ENCODE measurements at places on chromosomes 6 and 20.

- no peak for DNase-seq
Measured at GRCh38 chr6:16698997-16699868, 62.0 kb downstream of the ATXN1 start.

DNA sequence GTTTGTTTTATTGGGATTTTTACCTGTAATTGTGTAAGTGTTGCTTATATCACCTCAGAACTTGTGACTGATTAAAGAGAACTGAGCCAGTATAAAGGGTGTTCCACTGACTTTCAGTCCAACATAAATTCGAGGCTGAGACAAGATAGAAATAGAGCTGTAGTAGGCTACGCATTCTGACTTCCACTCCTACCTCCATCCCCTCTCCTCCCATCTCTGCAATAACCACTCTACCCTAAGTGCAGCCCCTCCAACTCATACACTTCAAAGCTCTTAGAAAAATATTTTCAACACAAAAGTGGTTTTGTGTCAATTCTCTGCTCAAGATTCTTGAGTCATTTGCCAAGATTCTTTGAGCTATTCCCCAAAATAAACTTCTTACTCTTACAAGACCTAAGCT is 48.7 kb downstream of the FILIP1 start:
- DNase-seq, result no peak

DNA sequence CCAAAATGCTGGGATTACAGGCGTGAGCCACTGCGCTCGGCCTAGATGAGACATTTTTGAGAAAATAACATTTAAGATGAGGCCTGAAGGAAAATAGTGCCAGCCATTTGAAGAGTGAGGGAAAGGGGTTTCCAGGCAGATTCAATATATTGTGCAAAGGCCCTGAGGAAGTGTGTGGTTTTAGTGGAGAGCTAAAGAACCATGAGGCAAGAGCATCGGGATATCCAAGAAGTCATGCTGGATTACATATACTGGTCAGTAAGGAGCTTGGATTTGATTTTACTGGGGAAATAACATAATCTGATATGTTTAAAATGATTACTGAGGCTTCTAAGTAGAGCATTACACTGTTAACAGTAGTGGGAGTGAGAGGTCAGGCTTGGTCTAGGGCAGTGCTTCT is 47.0 kb downstream of the CARMIL1 start:
- no peak for DNase-seq

- DNase-seq, result no peak
Measured at GRCh38 chr20:19784511-19785172, 26.6 kb downstream of the RIN2 start.
